Activated CD4-positive, alpha-beta T cell treated with anti-CD3 and anti-CD28 coated beads for 4 hours (primary cell): ENCODE measurements at places on chromosomes 1 and 21.

- DNase-seq: no peak
Measured at GRCh38 chr1:231443363-231443762, 21.3 kb upstream of the EGLN1 start.

- DNase-seq: no peak
Measured at GRCh38 chr1:87513966-87514660, 185.4 kb downstream of the LMO4 start.

DNA sequence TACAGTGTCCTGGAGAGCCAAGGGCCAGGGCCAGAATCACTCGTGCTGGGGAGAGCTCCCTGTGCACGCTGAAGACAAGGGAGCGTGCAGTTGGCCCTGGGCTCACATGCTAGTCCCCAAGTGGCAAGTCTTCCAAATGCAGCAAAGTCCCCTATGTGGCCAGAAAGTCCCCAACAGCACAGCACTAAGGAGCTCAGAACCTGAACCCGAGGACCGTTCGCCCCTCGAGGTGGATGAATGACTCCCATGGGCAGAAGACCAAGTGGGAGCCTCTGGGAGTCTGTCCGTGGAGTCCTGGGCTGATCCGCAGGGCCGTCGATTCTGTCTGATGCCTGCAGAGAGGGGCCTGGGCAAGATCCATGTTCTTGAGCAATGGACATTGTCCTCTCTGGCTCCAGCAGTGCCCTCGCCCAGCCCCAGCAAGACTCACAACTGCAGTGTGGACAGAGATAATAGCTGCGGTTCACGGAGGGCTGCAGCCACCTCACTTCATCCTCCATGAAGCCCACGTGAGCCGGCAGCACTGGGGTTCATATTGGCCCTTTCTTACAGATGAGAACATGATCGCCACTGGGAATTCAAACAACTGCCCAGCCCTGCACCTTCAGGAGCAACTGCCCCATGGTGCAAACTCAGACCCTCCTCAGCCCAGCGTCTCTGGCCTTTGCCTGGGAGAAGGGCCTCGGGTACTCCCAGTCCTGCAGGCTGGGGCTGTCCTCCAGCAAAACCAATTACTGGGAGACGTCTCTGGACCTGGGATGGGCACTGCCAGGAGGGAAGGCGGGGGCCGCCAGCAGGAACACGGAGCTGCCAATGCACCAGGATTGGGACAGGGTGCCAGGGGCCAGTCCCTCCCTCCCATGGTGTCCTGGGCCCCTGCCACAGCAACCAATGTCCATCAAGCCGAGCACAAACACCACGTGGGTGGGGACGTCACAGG is 243.7 kb downstream of the NPHP4 start:
- no peak for DNase-seq

DNA sequence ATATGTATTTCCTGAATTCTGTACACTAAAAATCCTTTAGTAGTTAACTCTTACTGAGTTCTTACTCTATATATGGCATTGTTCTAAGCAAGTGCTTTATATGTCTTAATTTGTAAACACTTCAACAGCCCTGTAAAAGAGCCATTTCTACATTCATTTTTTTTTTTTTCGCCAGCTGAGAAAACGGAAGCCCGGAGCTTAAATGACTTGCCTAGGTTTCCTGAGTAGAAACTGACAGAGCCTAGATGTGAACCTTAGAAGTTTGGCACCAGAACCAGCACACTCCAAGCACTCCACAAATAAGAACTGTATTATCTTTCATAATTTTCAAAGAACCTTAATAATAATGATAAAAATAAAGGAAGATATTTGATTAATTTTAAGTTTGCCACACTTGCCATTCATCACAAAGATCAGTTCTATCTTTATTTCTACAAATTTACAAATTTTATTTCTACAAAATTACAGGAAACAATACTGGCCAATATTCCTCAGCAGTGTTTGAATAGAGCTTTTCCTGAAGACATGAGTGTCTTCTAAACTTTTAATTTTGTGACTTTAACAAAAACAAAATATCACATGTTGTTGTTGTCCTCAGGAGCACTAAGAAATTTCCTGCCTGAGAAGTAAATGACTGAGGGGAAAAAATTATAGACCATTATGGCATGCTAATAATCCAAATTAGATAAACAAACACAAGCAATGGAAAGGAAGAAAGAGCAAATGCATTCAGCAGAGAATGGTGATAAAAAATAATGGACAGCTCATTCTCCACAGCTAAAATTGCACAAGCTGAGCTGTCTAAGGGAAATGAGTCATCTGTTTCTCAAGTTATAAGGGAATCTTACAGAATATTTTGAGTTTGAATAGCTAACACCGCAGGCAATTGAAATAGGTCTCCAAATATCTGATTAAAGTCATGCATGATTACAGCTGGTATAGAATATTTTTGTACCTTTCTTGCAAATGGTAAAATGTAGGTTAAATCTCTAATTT is 71.2 kb downstream of the DPYD start:
- no peak for DNase-seq

GRCh38 chr1:26164036-26164860 is 4.5 kb downstream of the C1orf232 start:
- DNase-seq: peak; percentile 45

DNA sequence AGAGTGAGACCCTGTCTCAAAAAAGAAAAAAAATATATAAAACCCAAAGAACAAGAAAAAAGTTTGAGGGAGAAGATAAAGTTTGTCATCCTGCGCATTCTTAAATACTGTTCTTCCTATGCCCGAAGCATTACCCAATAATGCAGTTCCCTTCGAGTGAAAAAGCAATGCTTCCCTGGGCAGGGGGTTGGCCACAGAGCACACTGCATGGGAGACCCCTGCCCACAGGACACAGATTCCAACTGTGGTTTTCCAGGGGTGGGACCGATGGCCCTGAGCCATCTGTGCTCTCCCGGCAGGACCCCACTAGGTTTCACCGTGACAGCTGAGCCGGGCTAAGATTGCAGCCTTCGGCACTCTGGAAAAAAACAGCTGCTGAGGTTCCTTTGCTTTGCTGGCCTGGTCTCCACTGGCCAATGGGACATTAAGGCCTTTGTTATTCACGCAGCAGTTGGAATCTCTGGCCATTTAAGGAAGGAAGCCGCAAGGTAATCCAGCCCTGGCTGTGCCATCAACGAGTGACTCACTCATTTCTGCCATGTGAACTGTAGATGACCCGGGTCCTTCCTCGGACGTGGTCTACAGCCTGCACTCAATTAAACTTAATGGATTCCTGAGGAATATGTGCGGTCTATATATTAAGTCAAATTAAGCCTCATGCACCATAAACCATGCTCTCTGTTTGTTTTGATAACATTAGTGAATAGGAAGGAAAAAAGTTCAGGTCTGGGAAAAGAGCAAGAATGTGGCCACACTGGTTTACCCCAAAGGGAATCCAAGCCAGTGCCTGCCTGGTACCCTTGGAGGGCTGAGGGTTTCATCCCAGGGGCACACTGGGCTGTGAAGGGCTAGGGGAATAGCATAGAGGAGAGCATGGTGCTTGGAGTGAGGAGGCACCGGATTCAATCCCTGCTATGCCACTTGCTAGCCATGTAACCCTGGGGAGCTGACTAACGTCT is 163.2 kb downstream of the ZBTB18 start:
- no peak for DNase-seq

- DNase-seq: no peak
Measured at GRCh38 chr1:69321311-69321710, 246.4 kb upstream of the LRRC7 start.

- DNase-seq: no peak
Measured at GRCh38 chr1:60280819-60281218, 207.2 kb upstream of the C1orf87 start.

DNA sequence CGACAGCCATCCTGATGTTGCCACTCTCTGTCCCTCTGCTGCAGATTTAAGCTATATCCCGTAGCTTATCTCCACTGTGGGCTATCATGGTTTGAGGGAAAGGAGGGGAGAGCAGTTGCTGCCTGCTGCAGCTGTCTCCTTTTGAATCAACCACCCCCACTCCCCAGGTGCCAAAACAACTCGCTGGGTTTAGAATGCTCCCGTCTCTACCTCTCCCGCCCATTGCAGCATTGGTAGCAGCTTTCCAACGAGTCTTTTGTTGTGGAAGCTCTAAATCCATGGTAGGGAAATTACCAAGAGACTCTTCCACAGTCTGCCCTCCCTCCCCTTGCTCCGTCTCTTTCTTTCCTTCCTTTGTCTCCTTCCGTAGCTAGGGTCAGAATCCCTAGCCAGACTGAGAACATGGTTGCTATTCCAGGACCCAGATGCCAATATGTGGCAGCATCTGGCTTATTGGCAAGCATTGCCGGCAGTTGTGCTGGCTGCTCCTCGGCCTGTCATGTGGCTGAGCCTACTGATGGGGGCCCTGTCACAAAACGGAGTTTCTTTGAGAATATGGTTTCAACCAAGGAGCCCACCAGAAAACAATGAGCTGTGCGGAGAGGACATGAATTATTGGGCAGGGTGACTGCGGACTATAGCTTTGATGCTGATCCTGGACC is 230.7 kb downstream of the RPS6KC1 start:
- DNase-seq: no peak

- no peak for DNase-seq
Measured at GRCh38 chr1:245842106-245842505, 665.0 kb downstream of the SMYD3 start.

GRCh38 chr1:239547987-239548386 is 161.6 kb downstream of the CHRM3 start:
- DNase-seq: no peak

DNA sequence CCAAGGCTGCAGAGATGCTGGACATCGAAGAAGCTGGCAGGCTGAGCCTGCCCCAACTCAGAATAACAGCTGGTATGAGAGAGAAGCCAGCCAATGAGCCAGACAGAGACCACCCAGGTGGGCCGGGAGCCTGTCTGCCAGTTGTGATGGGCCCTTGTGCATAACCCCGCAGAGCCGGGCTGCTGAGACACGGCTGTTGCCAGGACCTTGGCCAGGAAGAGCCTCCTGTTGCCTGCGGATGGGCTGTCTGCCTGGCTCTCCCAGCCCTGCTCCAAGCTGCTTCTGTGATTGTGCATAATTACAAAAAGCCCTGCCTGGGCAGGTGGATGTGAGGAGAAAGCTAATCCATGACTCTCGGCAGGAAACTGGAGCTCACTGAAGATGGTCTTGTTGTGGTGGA is 126.5 kb downstream of the CAPN8 start:
- no peak for DNase-seq

DNA sequence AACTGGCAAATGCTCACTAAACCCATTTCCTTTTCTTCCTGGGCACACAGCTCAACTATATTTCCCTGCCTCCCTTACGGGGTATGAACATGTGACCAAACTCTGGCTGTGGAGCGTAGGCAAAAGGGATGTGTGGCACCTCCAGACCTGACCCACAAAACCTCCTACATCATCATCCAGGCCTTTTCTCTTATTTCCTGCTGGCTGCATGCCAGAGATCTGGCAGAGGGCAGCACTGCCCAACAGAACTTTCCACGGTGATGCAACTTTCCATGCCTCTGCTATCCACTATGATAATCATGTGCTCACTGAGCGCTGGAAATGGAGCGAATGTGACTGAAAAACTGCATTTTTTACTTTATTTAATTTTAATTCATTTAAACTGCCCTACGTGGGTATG is 99.6 kb upstream of the CACNA1E start:
- no peak for DNase-seq

DNA sequence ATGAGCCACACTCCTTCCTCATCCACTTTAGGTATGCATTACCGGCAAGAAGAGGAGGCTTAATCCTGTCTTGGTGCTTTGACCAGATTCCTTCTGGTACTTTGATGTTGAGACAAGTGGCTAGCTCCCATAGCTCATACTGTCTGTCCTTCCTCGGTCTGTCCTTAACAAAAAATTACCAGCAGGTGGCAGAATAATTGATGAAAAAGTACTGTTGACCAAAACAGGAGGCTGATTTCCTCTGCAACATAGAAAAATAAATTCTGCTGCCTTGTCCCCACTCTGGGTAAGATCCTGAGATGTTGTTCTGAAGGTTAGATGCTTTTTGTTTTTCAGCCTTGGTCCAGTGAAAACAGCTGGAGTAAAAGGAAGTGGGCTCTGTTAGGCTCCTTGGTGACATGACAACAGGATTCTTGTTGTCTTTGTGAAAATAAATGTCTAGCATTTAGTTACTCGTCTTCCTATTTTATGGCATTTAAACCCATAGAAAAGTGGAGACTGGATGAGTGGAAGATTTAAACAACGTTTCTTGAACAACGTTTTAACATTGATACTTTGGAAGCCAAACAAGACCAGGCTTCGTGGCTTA is 11.2 kb upstream of the HJV start:
- no peak for DNase-seq

GRCh38 chr1:41370756-41371420 is 9.7 kb downstream of the FOXO6 start:
- no peak for DNase-seq

DNA sequence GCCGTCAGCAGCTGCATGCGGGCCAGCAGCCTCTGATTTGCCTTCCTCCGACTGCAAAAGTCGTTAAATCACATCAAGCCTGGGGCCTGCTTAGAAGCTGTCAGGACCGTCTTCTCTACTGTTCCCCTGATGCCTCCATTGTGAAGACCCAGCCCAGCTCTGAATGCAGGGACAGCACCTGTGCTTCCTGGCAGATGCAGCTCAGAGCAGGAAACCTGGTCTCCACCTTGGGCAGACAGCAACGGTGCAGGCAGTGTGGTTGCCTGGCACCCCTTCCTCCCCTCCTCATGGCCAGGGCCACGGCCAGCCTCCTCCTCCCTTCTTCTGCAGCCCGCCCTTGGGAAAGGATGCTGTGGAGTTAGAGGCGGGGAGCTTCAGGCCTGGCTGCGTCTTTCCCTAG is 92.3 kb upstream of the COL6A1 start:
- DNase-seq: no peak

DNA sequence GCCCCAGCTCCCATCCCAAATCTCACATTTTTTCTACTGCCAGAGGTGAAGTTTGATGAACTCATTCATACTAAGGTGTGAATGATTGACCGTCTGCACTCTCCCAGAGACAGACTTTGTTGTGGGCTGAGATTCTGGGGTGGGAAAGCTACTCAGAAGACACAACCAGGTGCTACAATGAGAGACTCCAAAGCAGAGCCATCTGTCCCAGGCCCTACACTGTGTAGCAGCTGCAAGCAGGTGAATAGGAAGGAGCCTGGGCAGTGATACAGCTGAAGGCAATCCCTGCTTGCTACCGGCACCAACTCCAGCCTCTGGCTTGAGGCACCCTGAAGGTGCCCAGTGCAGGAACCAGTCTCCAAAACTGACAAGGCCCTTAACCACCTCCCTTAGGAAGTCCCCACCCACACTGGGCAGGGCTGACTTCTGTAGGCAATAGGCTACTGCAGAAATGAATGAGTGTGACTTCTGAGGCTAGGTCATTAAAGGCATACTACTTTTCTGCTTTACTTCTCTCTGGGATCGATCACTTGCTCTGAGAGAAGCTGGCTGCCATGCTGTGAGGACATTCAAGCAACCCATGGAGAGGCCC is 79.7 kb upstream of the RUNX3 start:
- DNase-seq: peak; percentile 24

GRCh38 chr1:171654942-171655745 is 2.7 kb upstream of the MYOC start:
- DNase-seq: peak; percentile 66

DNA sequence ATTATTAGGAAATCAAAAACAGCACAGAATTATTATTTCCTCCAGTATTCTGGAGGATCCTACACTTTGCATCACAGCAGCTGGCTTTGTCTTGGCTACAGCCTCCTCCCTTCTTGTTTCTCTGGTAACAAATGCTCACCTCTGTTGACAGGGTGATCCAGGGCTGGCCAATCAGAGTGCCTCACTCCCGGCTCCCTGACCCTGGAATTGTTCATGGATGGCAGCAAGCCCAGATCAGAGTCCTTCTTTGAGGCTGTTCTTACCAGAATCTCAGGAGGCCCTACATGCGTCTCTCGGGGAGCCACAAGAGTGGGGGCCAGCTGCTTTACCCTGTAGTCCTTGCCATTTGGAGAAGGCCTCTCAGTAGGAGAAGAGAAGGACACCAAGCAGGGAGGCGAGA is 48.4 kb upstream of the IGSF5 start:
- no peak for DNase-seq

- DNase-seq: no peak
Measured at GRCh38 chr1:9990944-9991343, 6.1 kb upstream of the RBP7 start.
